ENCODE measurements at places on chromosomes 3 and 15. TPM values are rescaled to one million over a fixed set of nuclear protein-coding genes. Genes with fewer than 3 reads are reported as not detected.
A peak's percentile ranks its signal among the peaks of the same experiment; 100 is the strongest.

GRCh38 chr15:81087694-81088093 lies 46.4 kb upstream of the CFAP161 start:
- peak; percentile 11 for DNase-seq

Gene NR2F2
- 73.1 TPM for total RNA-seq

DNA sequence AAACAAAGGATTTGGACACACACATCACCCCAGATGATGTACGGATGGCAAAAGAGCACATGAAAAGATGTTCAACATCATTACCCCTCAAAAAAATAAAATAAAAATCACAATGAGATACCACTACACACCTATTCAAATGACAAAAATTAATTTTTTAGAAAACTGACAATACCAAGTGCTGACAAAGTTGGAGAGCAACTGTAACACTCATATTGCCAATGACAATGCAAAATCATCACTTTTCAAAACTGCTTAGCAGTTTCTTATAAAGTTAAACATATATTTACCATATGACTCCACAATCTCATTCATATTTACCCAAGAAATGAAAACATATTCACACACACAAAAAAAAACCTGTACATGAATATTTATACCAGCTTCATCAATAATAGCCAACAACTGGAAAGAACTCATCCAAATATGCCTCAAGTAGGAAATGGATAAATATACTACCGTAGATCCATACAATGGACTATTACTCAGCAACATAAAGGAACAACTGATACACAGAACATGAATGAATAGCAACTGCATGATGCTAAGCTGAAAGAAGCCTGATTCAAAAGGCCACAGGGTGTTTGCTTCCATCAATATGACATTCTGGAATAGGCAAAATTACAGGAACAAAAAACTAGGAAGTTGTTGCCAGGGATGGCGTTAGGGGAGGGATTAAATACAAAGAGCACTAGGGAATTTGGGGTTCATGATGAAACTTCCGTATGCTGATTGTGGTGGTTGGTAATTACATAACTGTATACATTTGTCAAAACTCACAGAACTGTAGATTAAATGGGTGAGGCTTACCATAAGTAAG lies 1.3 kb downstream of the FSIP1 start:
- no peak for DNase-seq

Gene PLS1
- 1.6 TPM for total RNA-seq

- DNase-seq = peak; percentile 25
Observed at GRCh38 chr3:23619705-23620637, 185.8 kb upstream of the UBE2E1 start.

GRCh38 chr3:194537732-194538247 lies 51.0 kb upstream of the ATP13A3 start:
- peak; percentile 62 for DNase-seq

Gene GUCA1C
- not detected for total RNA-seq

GRCh38 chr15:98085003-98085639 lies 124.6 kb downstream of the ARRDC4 start:
- peak; percentile 80 for DNase-seq

DNA sequence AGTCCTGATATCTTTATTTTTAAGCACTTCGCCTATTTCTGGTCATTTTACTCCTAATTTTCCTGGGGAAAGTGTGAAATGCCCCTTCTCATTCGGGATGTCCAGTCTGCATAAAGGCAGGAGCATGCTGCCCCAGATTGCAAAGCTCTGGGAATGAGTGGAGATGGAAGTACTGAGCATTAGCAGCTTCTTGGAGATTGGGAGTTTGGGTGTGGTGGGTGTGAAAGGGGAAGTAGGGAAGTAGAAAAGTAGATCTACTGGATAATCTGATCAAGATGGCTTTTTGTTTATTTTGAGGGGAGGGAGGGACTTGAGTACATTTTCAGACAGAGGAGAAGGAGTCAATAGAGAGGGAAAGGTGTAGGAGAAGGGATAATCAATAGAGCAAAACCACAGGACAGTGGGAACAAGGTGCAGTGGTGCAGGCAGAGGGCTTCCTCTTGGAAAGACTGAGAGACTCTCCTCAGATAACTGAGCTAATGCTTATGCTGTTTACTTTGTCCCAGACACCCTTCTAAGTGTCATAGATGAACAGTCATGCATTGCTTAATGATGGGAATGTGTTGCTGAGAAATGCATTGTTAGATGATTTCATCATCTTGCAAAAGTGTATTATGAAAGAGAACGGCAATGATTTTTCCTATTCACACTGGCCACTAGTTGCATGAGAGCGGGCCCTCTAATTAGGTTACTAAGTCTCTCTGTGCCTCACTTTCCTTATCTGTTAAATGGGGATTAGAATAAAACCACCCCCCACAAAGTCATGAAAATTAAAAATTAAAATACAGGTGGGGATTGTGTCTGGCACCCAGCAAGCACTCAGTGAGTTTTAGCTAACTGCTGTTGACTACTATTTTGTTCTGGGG lies 45.5 kb downstream of the PHLDB2 start:
- peak; percentile 97 for DNase-seq

Gene EXD1
- total RNA-seq = under 0.01 TPM

DNA sequence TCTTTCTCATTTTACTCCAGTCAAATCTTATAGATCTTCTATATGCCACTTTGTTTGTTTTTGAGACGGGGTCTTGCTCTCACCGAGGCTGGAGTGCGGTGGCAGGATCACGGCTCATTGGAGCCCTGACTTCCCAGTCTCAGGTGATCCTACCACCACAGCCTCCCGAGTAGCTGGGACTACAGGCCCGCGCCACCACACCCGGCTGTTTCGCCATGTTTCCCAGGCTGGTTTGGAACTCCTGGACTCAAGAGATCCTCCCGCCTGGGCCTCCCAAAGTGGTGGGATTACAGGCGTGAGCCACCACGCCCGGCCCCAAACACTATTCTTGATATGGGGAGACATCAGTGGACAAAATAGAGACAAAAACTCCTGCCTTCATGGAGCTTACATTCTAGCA lies 927 bp upstream of the TFDP2 start:
- DNase-seq = no peak

- peak; percentile 16 for DNase-seq
Observed at GRCh38 chr15:69794645-69795469, 302.9 kb downstream of the TLE3 start.

Gene GRIP2
- 0.64 TPM for total RNA-seq

Gene CLK3
- total RNA-seq = 38.4 TPM

Gene SNX22
- 0.32 TPM for total RNA-seq

GRCh38 chr3:183233966-183234365 lies 19.1 kb upstream of the B3GNT5 start:
- DNase-seq = no peak

- DNase-seq = no peak
Observed at GRCh38 chr3:37715976-37716375, 145.7 kb upstream of the CTDSPL start.

GRCh38 chr3:25142609-25143355 lies 285.3 kb upstream of the RARB start:
- no peak for DNase-seq

GRCh38 chr15:64144565-64145281 lies 6.8 kb upstream of the SNX22 start:
- no peak for DNase-seq

Gene WDR93
- total RNA-seq = under 0.01 TPM

Gene DUOX2
- not detected for total RNA-seq

GRCh38 chr15:90840954-90841353 lies 27.4 kb upstream of the FURIN start:
- DNase-seq = peak; percentile 83

DNA sequence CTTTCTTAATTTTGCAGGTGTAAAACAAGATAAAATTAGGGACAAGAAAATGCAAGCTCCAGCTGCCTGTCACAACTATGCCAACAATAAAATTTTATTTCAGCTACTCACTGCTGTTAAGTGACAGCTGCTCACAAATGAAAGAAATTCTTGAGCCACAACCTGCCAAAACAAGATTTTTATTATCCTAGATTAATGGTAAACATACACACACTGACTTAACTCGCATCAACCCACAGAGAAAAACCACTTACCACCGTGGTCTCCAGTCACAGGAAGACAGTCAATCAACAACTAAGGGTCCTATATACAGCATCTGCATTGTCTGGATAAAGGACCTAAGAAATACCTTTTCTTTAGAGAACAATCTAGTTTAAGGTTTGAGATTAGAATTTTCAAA lies 31.3 kb downstream of the EFL1 start:
- DNase-seq = no peak

Gene A4GNT
- total RNA-seq = not detected

DNA sequence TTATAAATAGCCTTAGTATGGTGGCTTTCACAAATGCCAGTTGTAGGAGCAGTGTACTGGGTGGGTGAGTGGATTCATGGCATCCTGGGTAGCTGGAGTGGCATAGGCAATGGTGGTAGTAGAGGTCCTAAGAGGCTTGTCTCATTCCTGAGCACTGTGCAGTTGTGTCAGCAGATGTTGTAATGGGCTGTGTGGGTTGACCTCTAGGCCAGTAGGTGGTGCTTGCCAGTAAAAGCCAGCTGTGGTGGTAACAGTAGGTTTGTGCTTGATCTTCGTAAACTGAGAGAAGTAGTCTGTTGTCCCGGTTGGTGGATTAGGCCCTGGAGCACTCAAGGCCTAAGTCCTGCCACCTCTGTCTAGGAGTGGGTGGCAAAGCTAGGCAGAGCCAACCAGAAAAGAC lies 149.7 kb upstream of the SUCLG2 start:
- DNase-seq = peak; percentile 85

DNA sequence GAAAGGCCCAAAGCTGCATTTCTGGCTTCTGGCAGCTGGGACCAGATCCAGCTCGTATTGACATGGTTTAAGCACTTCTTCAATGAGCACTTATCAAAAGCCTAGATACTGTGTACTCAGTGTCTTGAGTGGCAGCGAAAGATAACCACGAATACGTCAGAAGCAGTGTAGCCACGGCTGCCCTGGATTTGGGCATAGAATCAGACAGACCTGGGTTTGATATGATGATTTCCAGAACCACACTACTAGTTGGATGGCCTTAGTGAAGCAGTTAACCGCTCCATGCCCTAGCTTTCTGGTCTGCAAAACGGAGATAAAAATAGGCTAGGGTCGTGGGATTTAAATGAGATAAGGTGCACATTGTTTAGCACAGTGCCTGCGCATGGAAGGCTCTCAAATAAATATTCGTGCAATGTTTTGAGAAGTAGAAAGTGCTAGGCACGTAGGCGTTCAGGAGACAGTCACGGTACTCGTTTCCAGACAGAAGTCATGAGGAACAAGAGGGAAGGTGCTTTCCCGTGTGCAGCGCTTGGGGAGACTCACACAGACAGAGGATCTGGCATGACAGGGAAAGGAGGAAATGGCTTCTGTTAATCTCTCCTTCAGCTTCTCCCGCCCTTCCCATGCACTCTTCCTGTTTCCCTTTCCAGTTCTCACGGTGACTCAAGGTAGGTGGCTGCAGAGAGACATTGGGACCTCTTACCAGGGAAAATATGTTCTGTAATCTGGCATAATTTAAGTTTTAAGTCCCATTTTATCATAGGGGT lies 70.3 kb downstream of the CCNL1 start:
- peak; percentile 94 for DNase-seq

GRCh38 chr15:48046813-48047438 lies 73.9 kb upstream of the SLC24A5 start:
- DNase-seq = no peak

GRCh38 chr3:13689373-13690260 lies 140.7 kb downstream of the FBLN2 start:
- no peak for DNase-seq

- DNase-seq = no peak
Observed at GRCh38 chr15:80753161-80753560, 26.0 kb upstream of the CEMIP start.

Gene PRSS50
- not detected for total RNA-seq

GRCh38 chr3:52439426-52440248 lies 5.3 kb downstream of the SEMA3G start:
- no peak for DNase-seq

GRCh38 chr3:156293566-156293965 lies 173.2 kb downstream of the KCNAB1 start:
- no peak for DNase-seq

Gene FAIM
- 10.3 TPM for total RNA-seq

- DNase-seq = no peak
Observed at GRCh38 chr3:47666118-47666517, 87.5 kb upstream of the CSPG5 start.

Gene GOLGA8Q
- total RNA-seq = 0.43 TPM

Gene STRA6
- total RNA-seq = 52.7 TPM

- no peak for DNase-seq
Observed at GRCh38 chr15:77495838-77496596, 75.3 kb downstream of the HMG20A start.

- DNase-seq = no peak
Observed at GRCh38 chr3:27085829-27086730, 283.1 kb downstream of the NEK10 start.

Gene SLC35G2
- 17.3 TPM for total RNA-seq

Gene C3orf85
- total RNA-seq = not detected

DNA sequence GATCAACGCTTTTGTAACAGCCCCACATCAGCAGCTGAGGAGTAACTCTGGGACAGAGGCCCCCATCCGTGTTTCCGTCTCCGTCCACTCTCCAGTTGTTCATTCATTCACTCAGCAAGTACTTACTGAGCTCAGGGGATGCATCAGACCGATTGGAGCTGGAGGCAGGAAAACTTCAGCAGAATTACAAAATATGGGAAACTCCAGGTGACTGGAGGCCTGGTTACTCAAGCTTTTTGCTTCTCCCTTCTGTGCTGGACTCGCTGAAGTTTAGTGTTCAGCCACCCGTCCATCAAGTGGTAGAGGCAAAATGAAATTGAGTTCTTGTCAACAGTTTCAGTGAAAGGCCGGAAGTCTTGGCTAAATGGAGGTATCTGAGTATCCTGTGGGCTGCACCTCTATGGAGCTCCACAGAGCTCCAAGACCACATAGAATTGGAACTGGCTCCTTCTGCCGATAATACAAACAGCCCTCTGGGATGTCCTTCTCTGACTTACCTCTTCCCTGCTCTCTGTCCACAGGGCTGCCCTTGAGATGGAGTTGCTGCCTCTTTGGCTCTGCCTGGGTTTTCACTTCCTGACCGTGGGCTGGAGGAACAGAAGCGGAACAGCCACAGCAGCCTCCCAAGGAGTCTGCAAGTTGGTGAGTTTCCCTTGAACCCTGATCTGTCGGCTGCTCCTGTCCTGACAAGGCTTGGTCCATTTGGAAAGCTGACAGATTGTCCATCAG lies 14.7 kb downstream of the NRROS start:
- no peak for DNase-seq

- no peak for DNase-seq
Observed at GRCh38 chr15:44159492-44159891, 35.6 kb downstream of the FRMD5 start.

DNA sequence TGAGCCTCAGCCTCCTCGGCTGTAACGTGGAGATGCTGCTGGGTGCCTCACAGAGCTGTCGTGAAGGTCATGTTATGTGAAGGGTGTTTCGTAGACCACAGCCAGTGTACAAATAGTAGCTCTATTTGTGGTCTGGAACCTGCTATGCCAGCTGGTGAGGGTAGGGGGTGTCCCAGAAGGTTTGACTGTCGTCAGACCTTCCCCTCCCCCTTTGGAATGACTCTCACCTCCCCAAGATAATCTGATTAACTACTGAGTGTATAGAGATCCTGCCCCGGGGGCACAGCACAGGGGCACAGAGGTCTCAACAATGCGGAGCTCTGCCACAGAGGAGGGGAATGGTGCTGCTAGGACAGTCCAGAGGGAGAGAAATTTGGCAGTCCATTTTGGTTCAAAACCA lies 20.5 kb downstream of the FGD5 start:
- DNase-seq = no peak

- DNase-seq = no peak
Observed at GRCh38 chr15:73426323-73426994, 16.5 kb upstream of the REC114 start.

- no peak for DNase-seq
Observed at GRCh38 chr3:186648851-186649250, 8.7 kb downstream of the FETUB start.

Gene ZNF385D
- total RNA-seq = 0.64 TPM
